ELR (cell line): ENCODE measurements at places on chromosomes 1 and 21.
A peak's percentile ranks its signal among the peaks of the same experiment; 100 is the strongest.

- DNase-seq, result peak; percentile 58
Measured at GRCh38 chr1:184801503-184801902, 46.8 kb upstream of the EDEM3 start.

DNA sequence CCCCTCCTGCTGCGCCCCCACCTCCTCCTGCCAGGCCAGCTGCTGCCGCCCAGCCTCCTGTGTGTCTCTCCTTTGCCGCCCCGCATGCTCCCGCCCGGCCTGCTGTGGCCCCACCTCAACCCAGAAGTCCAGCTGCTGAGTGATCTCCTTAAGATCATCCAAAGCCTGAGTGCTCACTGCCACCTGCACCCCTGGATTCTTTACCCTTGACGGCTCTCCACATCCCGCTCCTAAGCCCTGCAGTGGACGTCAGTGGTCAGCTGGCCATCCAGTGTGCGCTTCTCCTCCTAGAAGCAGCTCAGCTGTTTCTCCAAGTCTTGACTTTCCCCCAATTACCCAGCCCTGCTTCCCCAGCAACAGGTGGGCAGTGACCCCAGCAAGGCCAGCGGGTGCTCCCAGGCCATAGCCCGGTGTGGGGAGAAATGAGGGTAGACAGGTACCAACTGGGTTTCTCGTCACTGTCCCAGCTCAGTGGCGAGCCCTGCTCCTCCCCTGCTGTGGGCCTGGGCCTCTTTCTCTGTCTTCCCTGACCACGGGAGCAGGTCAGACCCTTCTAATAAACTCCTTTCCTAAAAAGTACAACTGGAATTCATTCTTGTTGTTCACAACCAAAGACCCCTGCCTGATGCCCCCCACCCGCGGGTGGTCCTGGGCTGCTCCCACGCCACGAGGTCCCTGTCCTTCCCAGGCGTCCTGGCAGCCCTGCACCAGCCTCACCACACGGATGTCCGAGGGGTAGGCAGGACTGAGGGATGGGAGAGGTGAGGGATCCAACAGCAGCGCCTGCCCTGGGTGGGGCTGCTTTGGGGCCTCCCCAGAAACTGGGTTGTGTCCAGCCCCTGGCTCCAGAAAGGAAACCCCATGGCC, 1.4 kb downstream of the KRTAP10-7 start:
- no peak for DNase-seq

GRCh38 chr21:27526451-27526850, 559.6 kb upstream of the ADAMTS5 start:
- DNase-seq, result no peak

GRCh38 chr1:181131255-181131941, 42.9 kb downstream of the IER5 start:
- DNase-seq, result no peak

DNA sequence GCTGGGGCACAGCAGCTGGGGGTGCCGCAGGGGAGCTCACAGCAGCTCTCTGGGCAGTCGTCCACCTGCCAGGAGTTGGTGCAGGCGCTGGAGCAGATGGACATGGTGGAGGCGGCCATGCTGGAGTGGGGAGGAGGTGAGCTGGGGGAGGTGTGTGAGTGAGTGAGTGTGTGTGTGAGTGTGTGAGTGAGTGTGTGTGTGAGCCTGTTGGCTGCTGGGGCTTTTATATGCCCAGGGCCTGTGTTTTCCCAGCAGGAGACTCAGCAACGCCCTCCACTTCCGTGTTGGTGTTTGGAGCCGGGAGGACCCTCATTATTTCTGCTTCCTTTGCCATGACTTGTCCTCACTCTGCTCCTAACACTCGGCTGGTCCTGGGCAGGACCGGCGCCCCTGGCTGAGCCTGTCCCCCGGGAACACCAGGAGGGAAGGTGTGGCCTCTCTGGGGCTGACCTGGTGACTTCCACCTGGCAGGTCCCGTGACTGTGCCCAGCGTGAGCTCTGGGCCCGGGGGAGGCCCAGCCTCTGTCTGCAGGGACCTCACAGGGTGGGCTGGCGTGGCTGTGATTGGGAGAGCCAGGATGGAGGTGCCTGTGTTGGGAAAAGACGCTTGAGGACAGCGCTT, at the start of gene KRTAP10-2:
Gene KRTAP10-2 (minus strand): TSS at position 166 of the 622 bp plus-strand sequence. CDS start 47 bp downstream, at position 119.
- DNase-seq, result no peak

DNA sequence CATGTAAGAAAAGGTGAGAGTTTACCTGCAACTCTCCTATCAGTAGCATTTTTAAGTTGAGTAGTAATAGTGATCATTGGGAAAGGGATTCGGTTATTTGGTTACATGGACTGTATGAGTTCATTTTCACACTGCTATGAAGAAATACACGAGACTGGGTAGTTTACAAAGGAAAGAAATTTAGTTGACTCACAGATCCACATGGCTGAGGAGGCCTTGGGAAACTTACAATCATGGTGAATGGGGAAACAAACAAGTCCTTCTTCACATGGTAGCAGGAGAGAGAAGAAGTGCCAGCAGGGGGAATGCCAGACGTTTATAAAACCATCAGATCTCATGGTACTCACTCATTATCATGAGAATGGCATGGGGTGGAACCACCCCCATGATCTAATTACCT, 59.3 kb upstream of the FBXO28 start:
- peak; percentile 45 for DNase-seq

DNA sequence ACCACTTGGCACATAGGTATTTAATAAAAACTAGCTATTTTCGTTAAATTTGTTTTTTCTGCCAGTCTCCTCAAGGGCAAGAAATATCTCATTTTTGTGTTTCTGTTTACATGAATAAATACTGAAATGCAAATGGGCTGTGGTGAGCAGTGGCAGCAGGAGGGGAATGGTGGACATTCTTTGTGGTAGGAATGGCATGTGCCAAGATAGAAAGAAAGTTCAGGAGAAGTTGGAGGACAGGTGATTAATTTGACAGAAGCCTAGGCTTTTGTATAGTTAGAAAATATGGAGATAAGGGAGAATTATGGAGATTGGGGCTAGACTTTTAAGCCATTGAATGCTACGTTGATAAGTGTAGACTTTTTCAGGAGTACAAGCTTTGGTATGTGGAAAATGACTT, 8.6 kb downstream of the RAP1A start:
- peak; percentile 24 for DNase-seq

- no peak for DNase-seq
Measured at GRCh38 chr1:28264897-28265296, 5.6 kb downstream of the SESN2 start.

DNA sequence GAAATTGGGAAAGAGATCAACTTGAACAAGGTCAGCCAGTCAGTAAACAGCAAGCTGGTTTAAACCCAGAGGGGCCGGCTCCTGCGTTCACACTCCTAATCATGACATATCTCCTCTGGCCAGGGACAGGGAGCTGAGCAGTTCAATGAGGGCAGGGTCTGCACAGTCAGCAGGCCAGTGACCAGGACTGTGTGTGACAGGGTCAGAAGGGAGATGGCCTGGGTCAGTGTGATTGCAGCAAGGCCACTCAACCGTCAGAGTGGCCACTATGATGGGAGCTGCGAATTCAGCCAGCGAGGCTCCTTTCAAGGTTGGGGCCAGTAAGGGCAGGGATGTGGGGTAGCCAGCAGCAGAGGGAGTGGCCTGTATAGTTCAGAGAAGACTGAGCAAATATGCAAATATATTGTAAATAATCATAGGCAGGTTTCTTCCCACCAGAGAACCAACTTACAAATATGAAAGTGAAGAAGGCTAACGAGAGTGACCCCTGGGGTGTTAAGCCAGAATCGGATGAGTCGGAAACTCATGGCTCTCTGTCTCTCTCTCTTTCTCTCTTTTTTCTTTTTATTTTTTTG, 20.0 kb downstream of the NOL9 start:
- no peak for DNase-seq

- no peak for DNase-seq
Measured at GRCh38 chr1:145689922-145690321, 17.2 kb downstream of the PDZK1 start.
